ENCODE measurements at places on chromosomes 2 and 18.

DNA sequence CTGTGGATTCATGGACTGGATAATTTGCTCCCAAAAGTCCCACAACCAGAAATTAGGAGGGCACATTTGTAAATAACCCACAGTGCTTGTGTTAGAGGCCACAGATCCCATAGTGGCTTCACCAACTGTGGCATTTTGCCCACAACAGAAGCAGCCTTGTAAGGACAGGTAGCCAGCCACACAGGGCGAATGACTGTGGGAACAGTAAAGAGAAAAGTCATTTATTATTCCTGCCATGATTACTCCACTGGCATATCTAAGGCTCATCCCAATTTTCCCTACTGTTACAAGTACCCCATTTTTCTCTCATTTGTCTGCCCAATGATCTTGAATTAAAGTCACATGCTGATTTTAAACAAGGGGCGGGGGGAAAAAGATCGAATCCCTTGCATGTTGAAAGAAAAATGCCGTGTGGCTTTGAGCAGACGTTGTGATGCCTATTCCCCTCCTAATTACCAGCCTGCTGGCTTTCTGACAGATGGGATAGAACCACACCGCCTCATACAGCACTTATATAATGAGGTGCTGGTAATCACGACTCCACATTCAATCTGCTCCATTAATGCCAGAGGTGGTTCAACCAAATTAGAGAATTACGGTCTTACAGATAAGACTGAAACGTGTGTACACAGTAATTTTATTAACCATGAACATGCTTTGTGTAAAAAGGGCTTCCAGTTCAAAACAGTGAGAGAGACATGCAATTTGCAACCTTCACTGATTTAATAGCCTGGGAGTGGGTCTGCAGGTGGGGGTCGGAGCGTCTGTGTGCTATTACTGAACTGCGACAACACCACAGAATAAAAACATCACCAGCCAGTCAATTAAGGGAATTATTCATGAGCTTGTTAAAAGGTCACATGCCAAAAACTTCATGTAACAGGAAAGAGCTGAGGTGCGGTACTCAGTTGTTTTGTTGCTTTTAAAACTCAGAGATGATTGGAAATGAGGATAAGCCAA is 196.0 kb downstream of the TMEM163 start:
- DNase-seq, result no peak

- peak; percentile 94 for DNase-seq
Measured at GRCh38 chr2:69914950-69915945, at the start of gene MXD1. TSS of gene MXD1 (plus strand) at chr2:69915109. CDS start at chr2:69915331, 222 bp downstream.

DNA sequence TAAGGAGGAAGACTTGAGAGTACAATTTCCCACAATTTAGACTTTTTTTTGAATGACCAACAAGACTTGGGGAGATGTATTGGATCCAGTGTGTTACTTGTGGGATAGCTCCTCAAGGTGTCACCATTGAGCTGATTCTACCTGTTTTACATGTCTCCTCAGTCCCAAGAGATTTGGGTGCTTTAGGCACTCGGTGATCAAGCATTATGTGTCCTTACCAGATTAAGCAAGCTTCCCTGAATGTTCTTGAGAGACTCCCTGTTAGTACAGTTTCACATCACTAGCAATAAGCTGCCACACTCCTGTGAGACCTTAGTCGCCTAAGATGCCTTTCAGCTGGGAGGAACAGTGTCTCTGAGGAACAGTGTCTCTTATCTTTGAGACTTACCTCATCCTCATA is 384.3 kb upstream of the SYT4 start:
- no peak for DNase-seq

DNA sequence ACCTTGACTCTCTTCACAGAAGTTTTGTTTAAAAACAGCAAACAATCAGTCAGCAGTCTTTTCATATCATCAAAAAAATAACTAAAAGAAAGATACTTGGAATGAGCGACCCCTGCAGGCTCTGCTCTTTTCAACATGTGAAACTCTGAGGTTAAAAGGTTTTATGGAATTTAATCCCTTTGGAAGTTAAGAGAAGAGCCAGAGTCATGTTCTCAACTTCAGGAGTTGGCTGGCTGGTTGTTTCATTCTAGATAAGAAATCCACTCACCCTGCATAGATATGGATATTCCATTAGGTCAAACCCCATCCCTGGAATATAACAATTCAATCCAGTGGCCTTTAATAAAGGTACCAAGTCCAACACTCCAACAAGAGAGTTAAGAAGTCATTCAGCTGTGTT is 115.6 kb upstream of the RMDN2 start:
- peak; percentile 44 for DNase-seq

GRCh38 chr2:27264253-27264752 is 1.5 kb upstream of the SLC30A3 start:
- DNase-seq, result no peak

GRCh38 chr2:9462886-9463697 is 11.3 kb upstream of the IAH1 start:
- DNase-seq, result no peak

DNA sequence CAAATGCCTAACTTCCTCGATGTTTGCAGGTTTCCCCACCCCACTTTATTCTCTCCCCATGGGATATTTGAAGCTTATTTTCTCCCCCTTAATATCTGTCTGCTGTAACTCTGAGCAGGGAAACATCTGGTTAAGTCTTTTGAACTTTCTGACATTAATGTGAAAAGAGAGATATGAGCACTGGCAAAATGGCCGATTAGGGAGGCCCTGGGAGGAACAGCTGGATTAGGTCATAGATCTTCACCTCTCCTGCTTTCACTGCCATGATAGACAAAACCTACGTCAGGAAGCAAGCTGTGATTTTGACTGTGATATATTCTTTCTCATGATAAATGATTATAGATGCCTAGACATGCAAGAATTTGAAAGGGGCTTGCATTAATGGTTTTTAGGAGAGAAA is 43.6 kb downstream of the LYPD6B start:
- no peak for DNase-seq

DNA sequence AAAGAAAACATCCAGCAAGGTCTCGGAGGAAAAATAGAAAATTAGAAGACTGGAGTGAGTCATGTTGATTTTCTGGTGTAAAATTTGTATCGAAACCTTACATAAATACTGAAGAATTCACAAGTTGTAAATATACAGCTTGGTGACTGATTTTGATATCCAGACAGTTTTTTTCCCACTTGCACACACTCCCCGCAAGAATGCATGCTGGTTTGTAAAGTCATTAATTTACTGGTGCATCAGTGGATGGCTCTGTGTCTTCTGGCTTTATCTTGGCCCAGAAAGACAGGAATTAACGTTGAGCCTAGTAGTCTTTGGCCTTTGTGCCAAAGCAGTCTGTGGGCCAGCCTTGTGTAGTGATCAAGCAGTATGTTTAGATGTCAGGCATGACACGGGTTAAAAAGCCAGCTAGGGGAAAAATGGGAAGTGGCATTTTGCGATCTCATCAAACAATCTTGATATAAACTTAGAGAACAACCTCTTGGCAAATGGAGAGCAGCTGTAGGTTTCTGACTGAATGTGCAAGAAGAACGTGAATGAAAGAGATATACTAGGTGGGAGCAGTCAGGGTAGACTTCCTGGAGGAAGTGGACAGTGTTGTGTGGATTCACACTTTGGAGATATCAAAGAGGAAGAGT is 22.7 kb upstream of the CASP8 start:
- no peak for DNase-seq

GRCh38 chr2:118019821-118020220 is 6.0 kb upstream of the CCDC93 start:
- DNase-seq, result no peak

DNA sequence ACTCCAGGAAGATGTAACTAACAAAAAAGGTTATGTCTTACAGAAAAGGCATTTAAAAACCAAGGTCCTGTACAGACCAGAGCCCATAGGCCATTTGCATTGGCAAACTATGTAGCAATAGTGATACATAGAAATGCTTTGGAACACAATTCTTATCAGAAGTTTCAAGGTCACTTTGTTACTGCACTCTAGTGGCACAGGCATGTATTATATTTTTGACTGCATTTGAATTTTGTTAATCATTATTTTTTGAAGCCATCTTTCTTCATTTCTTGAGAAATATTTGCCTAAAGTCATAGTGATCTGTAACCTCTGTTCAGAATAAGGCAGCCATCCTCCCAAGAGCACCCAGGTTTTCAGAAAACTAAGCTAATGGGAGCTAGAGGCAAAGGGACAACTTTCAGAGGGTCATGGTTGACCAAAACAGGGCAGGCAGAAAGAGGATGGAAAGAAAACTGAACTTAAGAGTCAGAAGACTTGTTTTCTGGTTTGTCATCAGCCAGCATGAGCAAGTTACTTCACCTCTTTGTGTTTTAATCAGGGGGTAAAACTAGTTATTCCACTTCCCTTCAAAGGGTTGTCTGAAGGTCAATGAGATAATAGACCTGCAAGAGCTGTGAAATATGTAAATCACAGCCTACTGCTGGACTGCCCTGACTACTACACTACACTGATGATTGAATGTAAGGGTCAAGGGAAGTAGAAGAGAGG is 41.5 kb downstream of the SLC38A11 start:
- DNase-seq, result no peak

DNA sequence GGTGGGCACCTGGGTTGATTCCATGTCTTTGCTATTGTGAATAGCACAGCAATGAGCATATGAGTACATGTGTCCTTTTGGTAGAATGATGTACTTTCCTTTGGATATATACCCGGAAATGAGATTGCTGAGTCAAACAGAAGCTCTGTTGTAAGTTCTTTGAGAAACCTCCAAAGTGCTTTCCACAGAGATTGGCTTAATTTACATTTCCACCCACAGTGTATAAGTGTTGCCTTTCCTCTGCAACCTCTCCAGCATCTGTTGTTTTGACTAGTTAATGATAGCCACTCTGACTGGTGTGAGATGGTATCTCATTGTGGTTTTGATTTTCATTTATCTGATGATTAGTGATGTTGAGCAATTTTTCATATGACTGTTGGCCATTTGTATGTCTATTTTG is 194.8 kb downstream of the ZNF804A start:
- no peak for DNase-seq

DNA sequence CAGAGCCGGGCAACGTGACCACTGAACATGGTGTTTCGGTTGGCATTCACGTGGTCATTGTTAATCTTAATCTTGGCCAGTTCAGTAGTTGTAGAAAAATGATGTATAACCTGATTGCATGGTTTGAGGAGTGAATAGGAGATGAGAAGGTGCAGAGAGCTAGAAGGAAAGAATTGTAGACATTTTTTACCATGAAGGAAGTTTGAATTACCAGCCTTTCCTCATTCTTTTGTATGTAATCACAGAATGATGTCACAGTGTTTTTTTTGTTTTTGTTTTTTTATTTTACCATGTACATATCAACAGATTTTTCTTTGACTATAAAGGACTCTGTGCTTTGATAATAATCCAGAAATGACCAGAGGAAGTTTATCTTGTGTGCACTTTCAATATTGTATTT is 126.3 kb downstream of the LTBP1 start:
- no peak for DNase-seq

DNA sequence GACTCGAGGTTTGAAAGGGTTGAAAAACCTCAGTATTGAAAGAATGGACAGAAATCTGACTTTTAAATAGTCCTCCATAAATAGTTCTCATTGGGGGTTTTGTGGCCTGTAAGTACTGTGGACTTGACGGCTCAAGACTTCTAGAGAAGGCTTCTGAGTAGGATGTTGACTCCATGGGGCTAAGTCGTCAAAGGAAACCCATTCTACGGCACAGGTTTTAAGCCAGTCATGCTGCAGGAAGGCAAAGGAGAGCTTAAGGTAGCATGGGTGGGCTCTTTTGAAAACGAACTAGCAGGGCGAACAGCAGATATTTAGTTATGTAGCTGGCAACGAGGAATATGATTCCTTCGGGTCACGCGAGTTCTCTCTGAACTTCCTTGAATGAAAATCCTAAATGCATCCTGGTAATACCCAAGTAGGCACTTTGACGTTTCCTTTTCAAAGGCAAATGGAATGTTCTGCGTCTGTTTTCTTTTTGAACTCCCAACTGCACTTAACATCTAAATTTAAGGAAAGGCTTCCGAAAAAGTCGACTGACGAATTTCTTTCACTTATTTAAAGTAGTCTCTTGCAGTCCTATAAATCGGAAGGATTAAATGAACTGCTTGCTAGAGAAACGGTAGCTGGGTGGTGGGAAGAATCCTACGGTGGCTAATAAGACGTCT is 1.1 kb upstream of the NEDD4L start:
- DNase-seq, result no peak

- DNase-seq, result no peak
Measured at GRCh38 chr18:46320928-46321711, 216.9 kb downstream of the HAUS1 start.

DNA sequence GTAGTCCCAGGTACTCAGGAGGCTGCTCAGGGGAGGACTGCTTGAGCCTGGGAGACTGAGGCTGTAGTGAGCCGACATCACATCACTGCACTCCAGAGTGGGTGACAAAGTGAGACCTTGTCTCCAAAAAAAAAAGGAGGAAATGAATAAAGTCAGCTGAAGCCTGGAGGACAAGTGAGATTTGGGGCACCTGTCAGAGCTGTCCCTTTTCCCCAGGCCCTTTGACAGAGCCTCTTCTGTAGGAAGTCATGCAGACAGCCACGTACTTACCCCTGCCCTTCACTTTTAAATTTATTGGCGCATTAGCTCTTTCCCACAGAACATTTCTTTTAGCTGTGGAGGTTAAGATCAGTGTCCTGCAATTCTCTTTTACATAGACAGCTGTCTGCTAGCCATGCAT is 151.0 kb upstream of the DNMT3A start:
- DNase-seq, result no peak

GRCh38 chr2:65545837-65546805 is 113.7 kb upstream of the SPRED2 start:
- no peak for DNase-seq

- no peak for DNase-seq
Measured at GRCh38 chr18:49842656-49843055, 29.3 kb upstream of the ACAA2 start.

GRCh38 chr2:231161877-231162329 is 36.5 kb upstream of the ARMC9 start:
- no peak for DNase-seq

- DNase-seq, result no peak
Measured at GRCh38 chr18:79932907-79933306, 18.5 kb downstream of the SLC66A2 start.

- DNase-seq, result peak; percentile 59
Measured at GRCh38 chr18:10213526-10213925, 240.9 kb upstream of the APCDD1 start.

DNA sequence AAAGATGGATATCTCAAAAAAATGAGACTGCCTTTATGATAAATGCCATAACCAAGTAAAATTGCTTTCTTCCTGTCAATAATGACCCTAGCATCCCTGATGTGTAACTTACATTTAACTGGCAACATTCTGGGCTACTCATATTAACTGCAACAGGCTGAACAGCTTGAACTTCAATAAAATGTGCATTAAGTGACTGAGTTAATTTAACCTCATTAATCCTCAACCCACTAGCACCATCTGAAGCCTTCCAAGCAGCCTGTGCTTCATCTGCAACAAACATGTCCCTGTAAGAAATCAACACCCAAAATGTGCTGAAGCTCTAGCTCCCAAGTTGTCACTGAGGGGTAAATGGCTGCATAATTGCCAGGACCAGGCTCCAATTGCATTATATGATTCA is 296.2 kb upstream of the ZC3H15 start:
- no peak for DNase-seq

DNA sequence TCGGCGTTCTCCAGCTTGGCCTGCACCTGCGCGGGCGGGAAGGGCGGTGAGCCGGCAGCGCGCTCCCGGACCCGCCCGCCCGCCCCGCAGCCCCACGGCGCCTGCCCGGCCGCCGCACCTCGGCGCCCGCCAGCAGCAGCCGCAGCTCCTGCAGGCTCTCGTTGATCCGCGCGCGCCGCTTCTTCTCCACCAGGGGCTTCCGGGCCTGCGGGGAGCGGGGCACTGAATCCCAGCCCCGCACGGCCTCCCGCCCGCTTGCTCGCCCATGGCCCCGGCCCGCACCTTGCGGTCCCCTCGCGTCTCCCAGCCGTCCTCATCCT is 335 bp downstream of the HES6 start:
- DNase-seq, result no peak

All from upper lobe of left lung (tissue), 6 donors.